Tongue (tissue), 3 donors: ENCODE measurements at places on chromosomes 3 and 15.

DNA sequence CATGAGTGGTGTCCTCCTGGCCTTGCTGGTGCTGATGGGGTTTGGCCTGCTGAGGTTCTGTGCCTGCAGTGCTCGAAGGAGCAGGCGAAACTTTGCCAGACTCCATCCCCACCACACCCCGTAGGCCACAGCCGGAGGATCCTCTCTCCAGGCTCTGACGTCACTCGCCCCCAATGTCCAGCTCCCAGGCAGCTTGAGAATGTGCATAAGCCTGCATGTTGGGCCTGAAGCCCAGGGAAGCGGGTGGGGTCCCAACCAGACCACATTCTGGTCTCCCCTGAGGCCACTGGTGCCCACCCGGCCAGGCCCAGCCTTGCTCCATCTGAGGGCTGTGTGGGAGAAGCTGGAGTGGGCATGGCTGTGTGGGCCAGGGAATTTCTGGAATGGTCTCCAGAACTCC, 109.8 kb downstream of the ASB7 start:
- peak; percentile 81 for DNase-seq

- DNase-seq = no peak
Observed at GRCh38 chr15:48653913-48654670, 8.6 kb upstream of the FBN1 start.

DNA sequence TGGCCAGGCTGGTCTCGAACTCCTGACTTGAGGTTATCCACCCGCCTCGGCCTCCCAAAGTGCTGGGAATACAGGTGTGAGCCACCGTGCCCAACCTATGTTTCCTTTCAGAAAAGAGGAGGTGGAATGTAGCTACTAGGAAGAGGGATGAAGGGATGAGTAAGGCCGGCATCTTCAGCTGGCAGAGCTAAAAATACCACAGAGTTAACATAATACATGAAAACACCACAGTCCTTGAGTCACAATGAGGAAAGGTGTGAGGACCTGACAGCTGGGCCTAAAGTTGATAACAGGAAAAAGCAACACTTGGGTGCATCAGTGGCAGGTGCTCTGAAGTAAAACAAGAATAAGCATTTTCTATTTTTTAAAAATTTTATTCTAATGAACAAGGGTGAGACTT, 392.2 kb downstream of the DIPK2A start:
- DNase-seq = no peak

DNA sequence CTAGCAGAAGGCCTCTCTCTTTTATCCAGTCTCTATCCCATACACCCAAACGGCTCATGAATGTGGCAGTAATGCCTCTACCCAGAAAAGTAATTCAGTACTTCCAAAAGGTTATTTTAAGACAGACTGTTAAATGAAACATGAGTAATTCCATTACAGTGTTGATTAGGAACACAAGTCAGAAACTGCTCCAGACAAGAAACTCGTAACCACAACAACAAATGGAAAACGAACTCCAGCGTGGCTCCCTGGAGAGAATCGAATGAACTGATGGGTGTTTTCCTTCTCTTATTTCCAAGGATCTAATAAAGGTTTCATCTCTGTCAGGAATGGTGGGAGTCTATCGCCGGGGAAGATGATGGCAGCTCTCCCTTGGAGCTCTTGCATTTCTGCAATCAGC, 228.4 kb downstream of the MAGI1 start:
- peak; percentile 48 for DNase-seq

DNA sequence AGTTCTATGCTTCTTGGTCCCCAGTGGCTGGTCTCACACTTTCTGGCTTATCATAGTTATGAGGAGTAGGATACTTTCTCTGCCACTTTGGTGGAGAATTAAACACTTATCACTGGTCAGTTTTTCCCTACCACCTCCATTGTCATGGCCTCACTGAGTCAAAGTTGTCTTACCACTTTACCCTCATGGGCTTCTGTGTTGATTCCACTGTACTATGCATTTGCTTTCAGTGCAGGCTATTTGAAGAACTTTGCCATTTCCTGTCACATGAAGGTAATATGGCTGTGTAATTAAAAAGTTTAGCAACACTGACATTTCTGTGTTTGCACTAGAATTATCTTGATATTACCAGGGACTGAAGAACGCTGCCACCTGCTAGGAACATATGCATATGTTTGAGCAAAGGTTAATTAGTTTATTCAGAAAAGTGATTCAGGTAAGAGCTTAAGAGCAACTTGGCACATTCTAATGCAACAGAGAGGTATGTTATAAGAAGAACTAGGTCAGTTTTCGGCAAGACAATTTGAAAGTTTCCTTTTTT, 377.3 kb downstream of the PDCD6IP start:
- DNase-seq = no peak

GRCh38 chr3:30639937-30640336, 33.5 kb downstream of the TGFBR2 start:
- DNase-seq = no peak

DNA sequence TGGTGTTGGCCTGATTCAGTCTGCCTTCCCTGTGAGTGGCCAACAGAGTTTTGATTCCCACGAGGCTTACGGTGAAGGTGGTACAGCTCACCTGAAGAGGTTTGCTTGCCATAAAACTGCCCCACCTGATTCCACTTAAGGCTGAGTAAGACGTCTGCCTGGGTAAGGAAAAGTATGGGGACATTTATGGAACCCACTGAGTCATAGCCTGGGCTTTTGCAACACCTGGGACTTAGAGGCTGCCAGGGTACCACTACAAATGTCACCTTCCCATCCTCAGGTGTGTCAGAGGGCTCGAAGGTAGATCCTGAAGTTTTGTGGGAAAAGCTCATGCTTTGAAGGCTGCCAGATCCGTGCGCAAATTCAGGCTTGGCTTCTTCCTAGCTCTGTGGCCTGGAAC, 56.9 kb upstream of the SLCO2A1 start:
- no peak for DNase-seq

DNA sequence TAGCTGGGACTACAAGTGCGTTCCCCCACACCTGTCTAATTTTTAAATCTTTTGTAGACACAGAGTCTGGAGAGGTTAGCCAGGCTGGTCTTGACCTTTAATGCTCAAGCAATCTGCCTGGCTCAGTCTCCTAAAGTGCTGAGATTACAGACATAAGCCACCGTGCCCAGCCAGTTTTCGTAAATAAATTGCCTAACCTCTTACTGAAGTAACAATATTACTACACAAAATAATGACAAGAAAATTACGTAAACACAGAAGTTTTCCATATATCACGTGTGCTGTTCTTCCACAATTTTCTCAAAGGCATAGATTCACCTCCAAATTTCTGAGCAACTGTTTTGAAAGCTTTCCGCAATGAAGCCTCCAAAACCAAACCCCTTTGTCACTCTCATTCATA, 58.1 kb upstream of the PROK2 start:
- no peak for DNase-seq

DNA sequence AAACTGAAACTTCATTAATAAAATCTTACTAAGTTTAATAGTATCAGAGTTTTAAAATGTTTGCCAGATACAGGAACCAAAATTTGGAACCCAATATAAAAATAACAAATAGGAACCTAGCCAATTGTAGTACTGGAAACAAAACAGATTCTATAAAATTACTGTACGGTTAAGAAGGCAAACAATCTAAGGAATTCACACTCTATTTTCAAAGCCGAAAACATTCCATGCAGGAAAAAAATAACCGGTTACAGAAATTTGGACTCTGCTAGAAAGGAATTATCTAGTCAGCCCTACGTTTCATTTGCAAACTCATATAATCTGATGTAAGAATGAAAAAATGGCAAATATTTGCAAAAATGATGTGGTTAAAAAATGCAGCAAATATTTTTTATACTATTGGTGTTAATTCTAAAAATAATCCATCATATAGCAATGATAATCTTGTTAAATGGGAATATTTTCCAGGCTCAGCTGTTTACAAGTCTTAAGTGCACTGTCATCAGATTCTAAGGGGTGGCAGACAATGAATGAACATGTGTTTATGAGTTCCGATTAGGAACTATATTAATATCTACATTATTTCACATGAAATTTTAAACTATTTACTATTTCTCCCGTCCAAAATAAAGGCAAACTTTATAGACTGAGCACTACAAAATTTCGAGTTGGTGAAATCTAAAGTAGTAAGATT, 58.1 kb downstream of the DCBLD2 start:
- no peak for DNase-seq

DNA sequence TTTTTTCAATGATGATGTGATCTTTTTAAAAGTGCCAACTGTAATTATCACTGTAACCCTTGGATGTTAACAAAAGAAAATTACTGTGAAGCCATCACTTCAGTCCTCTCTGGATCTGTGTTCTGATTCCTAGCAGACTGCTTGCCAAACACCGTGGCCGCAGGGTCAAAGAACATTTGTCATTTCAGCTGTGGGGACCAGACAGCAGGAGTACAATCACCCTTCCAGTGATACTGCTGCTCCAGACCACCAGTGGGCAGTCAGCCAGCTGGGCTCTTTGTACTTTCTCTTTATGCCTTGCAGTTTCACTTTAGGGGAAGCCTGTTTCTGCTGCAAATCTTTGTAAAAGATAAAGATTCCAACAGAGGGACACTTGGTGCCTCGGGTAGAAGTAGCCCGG, 770.0 kb downstream of the GRM7 start:
- DNase-seq = peak; percentile 60

DNA sequence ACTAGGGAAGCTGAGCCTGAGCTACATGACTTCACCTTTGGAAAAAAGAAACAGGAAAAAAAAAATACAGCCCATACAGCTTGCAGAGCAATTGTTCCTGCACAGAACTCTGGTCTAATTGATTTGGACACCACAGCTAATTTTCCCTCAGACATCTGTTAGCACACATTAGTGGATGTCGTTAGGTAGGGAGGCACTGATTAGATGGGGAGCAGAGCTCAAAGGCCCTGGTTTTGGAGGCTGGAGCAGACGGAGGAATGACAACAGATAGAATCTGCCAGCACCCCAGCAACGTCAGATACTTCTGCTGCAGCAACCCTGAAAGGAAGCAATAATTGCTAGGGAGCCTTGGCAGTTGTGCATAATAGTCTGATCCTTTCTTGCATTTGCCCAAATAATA, 398.9 kb downstream of the LSAMP start:
- DNase-seq = no peak

DNA sequence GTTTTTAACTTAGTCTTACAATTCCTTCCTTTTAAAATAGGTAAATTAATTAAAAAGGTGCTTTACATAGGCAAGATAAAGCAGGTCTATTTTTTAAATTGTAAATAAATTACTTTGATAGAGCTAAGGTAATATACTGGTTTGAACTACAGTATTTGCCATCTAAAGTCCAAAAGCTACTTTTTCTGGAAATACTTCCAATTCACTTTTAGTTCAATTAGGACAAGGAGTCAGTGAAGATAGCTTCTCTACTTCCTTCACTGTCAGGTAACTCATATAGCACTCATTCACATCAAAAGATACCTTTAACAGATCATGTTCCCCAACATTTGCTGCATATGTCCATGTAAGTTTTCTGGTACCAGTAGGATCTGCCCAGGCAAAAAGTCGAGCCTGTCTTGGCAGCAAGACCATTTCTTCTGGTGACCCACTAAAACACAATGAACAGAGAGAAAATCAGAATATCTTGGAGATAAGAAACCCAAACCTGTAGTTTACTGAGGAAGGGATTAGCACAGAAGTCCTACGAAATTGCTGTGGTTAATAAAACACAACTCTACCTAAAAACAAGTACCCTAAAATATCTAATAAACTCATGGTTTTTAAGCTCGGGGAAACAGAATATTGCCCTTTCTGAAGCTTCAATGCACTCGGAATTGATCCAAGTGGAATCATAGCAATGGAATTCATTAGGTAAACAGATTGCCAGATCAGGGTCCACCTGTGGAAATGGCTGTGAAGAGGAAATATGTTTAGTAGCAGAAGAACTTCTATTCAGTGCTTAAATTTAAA, 153.1 kb downstream of the VPS13C start:
- no peak for DNase-seq

GRCh38 chr3:132317229-132317948, at the start of gene ACP3:
ACP3 (plus strand) TSS chr3:132317407; CDS start chr3:132317457, 50 bp downstream.
- DNase-seq = peak; percentile 81

DNA sequence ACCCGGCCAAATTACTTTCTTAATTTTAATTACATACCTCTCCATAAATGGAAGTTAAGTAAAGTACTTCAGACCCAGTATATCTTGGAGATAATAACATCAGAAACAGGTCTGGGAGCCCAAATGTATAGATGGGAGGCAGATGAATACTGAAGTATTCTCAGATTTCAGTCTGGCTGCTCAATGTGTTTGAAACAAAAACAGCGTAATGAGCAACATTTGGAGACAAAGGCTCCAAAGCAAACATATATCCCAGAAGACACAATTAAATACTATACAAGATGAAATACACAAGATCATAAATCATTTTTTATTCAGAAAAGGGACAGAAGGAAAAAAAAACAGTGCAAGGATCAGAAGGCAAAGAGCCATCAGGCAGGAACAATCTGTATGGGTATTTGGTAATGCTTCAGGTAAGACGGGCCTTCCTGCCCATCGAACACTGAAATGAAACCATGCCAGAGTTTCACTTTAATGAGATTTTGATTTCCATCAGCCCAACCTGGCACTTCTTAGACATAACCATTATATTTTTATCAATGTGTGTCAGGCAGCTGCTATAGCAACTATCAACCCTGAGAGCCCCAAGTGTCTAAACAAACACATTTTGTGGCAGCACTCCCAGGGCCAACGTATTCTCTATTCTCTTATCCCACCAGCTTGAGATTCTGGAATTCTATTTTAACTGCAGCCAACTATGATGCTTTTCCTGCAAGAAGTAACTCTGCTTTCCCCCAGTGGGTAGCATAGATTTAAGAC, 210.8 kb downstream of the STT3B start:
- no peak for DNase-seq

GRCh38 chr3:36893137-36893557, 51.7 kb downstream of the TRANK1 start:
- DNase-seq = peak; percentile 49

DNA sequence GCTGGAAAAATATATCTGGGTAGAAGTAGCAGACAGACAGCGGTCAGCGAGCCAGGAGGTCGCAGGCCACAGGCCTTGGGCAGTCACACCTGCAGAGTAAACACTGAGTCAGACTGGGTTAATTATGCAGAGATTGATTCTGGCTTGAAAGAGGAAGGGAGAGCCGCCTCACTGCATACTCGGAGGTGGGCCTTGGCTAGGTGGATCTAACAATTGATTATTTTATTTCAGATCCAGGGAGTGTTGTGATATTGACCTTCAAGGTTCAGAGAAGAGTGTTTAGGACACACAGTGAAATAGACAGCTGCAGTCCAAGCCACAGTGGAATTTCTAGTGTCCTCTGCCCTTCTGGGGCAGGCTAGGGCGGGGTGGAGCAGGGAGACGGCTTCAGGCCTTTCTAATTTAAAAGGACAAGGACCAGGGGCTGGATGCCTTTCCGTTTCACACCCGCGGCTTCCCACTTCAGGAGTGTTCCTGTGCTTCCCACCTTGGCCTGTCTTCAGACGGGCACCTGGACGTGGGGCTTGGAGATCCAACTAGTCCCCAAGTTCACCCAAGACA, 237.3 kb downstream of the XXYLT1 start:
- DNase-seq = no peak

GRCh38 chr3:64244011-64244942, 19.0 kb upstream of the PRICKLE2 start:
- DNase-seq = no peak

GRCh38 chr3:108031895-108032294, 58.9 kb downstream of the CD47 start:
- no peak for DNase-seq

GRCh38 chr15:64456634-64457108, 3.7 kb upstream of the ZNF609 start:
- no peak for DNase-seq

- DNase-seq = no peak
Observed at GRCh38 chr3:52824037-52824436, 6.4 kb downstream of the ITIH4 start.

GRCh38 chr15:64651601-64652191, 123.7 kb downstream of the RBPMS2 start:
- peak; percentile 17 for DNase-seq

GRCh38 chr15:101451266-101451799, 38.2 kb downstream of the PCSK6 start:
- DNase-seq = peak; percentile 92
